Coronary artery (tissue), 2 donors: ENCODE measurements at places on chromosomes 4 and X.

DNA sequence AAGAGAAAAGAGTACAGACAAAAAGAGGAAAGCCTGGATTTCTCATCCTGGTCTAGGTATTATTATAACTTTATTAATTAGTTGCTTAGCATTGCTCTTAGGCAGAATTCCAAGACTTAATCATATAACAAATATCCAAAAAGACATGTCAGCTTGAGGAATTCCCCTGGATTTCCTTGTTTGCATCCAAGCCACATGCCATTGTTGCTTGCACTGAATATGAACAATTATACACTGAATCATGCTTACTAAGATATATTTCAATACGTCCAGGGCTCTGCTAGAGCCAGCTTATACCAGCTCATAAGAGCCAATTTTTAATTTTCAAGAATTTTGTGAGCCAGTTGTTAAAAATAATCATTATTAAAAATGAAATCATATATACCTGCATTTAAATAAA is 5.5 kb upstream of the TLR10 start:
- no peak for DNase-seq

DNA sequence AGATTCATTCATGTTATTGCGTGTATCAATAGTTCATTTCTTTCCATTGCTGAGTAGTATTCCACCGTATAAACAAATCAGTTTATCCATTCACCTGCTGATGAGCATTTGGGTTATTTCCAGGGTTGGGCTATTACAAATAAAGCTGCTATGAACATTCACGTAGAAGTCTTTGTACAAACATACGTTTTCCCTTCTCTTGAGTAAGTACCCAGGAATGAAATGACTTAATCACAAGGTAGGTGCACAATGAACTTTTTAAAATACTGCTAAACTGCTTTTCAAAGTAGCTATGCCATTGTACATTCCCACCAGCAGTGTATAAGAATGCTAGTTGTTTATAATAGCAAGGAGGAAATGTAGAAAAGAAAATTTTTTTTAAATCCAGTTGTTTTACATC is 35.9 kb downstream of the SYTL4 start:
- no peak for DNase-seq

GRCh38 chr4:113820108-113820507 is 58.6 kb upstream of the CAMK2D start:
- no peak for DNase-seq

DNA sequence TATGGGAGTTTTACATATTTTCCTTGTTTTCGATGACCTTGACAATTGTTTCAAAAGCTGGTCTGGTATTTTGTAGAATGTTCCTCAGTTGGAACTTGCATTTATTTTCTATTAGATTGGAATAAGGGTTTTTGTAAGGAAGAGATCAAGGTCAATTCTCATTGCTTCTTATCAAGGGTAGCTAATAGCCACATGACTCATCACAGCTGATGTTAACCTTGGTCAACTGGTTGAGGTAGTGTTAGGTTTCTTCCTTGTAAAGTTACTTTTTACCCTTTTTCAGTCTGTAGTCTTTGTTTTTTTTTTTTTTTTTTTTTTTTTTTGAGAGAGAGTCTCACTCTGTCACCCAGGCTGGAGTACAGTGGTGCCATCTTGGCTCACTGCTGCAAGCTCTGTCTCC is 257.2 kb downstream of the SNCA start:
- DNase-seq = no peak

- no peak for DNase-seq
These were observed 131.8 kb downstream of the AFF1 start for GRCh38 chr4:87066403-87067123.

- DNase-seq = no peak
These were observed 10.0 kb downstream of the GPR82 start for GRCh38 chrX:41733939-41734338.

DNA sequence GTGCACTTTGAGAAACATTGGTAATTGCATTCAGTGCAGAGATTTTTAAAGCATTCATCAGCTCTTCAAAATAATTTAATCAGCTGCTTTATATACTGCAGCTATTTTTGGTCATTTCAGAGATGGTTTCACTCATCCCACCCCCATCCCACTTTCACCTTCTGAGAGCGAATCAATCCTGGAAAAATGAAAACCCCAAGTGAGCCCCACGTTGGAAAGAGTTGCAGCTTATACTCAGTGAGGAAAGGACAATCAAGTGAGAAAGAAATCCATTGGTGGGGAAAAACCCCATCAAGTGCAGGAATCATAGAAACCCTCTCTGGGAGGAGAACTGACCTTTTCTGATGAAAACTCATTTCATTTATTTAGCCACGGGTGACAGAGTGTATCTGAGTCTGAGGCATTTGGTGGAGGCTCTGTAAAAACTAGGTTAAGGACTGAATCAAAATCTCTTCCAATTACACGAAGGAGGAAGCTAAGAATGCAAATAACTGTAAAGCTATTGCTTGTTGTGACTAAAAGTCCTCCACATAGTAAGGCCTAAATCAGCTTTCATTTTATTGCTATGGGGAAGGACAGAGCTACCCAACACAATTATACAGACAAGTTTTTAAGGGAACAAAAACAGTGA is 240.4 kb upstream of the PGRMC2 start:
- DNase-seq = no peak

DNA sequence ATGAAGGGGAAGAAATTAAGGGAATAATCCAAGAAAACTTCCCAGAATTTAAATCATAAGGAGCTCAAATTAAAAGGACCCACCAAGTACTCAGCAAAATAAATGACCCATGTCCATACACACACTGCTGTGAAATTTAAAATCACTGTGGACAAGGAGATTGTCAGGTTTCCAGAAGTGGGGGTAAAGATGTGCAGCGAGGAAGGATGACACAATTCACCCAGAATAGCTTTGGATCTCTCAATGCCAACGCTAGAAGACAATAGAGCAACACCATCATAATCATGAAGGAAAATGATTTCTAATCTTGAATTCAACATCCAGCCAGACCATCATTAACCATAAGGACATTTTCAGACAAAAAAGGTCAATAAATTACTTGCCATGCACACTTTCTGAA is 65.7 kb downstream of the CASK start:
- DNase-seq = no peak
